ENCODE measurements at places on chromosomes 2 and 18.

- ATAC-seq, result no peak
These were observed 17.6 kb upstream of the MAP4K4 start for GRCh38 chr2:101679801-101680487.

- ATAC-seq, result no peak
These were observed 202.0 kb upstream of the SLC14A2 start for GRCh38 chr18:45413180-45413836.

- no peak for ATAC-seq
These were observed 1.0 kb upstream of the STRN start for GRCh38 chr2:36967236-36967876.

DNA sequence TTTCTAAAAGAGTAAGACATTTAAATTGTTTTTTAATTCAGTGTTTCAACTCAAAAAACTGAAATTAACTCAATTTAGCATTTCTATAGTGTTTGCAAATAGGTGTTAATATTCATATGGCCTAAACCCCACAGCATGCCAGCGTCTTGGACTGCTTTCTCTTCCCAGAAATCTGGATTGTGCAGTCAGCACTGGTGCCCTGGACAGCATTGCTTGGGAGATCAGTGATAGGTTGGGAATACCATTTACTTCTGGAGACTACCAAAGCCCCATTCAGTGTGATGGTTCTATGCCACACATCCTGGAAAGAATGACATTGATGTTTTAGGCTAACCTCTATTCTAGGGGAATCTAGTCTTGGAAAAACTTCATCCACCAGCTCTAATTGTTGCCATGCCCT is 455.0 kb upstream of the KLHL29 start:
- ATAC-seq, result no peak

Measured in activated T-helper 17 cell treated with anti-CD3 and anti-CD28 coated beads, Interleukin-2, amount 50 U/mL, for 72 hours (primary cell).